NCI-H345 (cell line): ENCODE measurements at places on chromosomes 11 and 22.

DNA sequence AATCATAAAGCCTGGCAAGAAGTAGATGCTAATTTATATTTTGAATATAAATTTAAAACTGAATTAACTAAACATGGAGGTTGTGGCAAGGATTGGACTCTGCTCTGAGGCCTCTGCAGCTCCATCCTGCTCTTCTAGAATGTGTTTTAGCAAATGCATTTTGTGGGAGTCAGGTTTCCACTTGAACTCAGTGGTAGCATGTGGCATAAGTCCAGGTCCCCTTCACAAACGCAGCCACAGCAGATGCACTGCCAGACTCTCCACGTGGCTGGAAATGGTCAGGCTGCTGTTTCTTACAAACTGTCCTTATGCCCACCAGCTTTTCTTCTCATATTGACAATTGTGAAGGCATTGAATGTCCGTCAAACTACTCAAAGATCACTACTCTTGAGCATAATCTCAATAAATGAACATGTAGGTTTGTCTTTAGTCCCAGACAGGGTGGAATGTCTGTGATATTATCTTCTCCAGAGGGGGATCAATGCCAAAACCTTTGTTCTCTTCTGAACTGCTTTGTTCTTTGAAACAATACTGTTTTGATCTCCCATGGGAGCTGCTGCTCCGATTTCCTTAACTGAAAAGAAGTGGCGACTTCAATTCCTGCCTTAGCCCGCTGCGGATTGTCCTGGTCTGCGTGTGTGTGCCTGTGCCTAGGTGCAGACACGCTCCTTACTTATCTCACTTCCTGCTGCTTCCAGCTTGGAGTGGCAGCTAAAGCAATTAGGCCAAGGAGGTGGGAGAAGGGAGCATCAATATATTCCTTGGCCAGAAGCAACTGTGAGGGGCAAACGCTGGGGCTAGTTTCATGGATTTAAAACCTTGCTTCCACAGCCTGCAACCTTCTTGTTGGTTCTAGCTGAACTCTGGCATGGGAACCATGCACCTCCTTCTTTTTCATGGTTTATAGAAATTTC, 24.2 kb downstream of the EIF4G2 start:
- peak; percentile 80 for DNase-seq

- peak; percentile 58 for DNase-seq
Measured at GRCh38 chr11:83549984-83550667, 264.0 kb upstream of the CCDC90B start.

- DNase-seq, result no peak
Measured at GRCh38 chr11:120203626-120204025, 7.2 kb upstream of the OAF start.

GRCh38 chr11:94774345-94774744, 6.2 kb downstream of the AMOTL1 start:
- DNase-seq, result peak; percentile 7

DNA sequence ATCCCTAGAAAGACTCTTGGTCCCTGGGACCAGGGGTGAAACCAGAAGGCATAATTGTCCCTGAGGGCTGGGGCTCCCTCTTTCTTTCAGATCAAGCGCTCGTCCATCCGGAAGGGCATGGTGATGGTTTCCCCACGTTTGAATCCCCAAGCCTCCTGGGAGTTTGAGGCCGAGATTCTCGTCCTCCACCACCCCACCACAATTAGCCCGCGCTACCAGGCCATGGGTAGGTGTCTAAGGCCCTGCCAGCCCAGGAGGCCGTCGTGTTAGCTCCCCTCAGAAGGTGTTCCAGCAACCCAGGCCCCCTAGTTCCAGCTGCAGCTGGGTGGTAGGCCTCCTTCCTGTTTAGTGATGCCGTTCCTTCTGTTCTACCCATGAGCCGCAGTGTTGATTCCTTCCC, 21.4 kb downstream of the GTPBP1 start:
- DNase-seq, result no peak

DNA sequence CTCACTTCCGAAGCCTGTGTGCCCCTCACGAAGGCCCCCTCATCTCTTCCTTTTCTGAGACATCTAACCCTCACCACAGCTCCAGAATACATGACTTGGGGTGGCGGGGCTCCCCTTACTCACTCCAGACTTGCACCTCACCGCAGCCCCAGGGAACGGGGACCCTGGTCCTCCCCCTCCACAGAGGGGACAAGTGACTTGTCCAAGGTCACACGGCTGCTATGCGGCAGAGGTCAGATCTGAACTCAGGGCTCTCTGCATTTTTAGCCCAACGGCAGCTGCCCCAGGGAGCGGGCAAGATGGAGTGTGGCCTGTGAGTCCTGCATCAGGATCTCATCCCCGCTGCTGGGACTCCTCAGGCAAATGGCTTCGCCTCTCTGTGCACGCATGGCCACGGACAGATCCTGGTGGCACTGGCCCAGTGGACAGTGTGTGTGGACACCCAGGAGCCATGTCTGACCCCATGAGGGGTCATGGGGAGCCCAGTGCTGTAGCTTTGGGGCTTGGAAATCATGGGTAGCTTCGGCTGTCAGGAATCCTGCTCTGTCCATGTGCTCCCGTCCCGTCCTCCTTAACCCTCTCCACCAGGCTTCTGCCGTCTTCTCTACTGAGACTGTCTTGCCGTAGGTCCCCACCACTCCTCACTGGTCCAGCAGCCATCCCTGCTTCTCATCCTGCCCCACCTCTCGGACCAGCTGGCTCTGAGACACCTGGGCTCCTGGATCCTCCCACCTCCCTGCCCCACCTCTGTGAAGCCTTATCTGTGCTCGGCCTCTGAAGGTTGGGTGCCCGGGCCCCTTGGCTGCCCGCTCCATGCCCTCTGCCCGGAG, 48.0 kb upstream of the CARS1 start:
- DNase-seq, result no peak

DNA sequence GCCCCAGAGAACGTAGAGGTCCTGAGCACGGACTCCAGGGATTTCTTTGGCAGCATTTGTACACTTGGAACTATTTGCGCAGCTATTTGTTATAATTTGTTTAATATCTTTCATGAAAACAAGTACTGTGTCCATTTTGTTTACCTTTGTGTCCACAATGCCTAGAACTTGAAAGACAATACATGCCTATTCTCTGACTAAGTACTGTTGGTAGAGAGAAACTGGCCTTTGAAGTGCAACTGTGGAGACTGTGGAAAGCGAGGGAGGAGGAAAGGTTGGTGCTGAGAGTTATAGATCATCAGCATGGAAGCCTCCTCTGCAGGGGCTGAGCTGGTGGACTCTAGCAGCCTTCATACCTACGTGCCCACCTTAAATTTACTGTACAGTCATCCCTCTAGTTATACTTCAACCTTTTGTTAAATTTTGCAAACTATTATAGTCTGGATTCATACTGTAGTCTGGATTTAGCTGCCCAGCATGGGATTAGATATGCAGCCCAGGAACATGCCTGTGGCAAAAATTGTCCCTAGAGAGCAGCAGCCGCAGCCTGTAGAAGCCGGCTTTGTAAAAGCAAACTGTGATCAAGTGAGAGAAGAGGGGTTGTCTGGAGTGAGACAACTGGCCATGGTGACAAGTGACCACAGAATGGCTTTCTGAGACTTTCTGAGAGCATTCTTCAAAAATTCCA, 24.2 kb upstream of the YAP1 start:
- no peak for DNase-seq

GRCh38 chr11:117570701-117571100, 226.3 kb downstream of the DSCAML1 start:
- peak; percentile 7 for DNase-seq

DNA sequence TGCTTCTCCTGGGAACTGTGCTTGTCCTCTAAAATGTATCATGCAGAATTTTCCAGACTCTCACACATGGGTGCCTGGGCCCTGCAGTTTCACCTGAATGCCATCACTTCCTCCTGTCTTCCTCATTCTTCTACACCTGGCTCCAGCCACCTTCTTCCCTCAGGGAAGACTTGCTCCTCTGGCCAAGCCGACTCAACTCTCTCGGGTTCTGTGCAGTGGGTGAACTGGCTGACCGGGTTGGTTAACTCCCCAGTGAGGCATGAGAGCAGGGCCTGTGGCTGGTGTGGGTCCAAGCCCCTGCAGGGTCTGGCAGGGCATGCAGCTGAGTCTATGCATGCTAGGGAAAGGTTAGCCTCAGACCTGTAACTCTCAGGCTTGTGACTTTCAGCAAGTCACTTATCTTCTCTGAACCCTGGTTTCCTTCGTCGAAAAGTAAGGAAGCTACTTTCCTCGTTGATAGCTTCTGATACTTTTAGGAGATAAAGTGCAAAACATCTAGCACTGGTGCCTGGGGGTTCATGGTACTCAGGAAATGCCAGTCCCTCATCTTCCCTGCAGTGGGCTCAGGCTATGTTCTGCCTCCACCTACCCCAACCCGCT, 11.9 kb downstream of the CD82 start:
- DNase-seq, result no peak

- DNase-seq, result no peak
Measured at GRCh38 chr11:26418386-26418912, 86.5 kb downstream of the ANO3 start.

DNA sequence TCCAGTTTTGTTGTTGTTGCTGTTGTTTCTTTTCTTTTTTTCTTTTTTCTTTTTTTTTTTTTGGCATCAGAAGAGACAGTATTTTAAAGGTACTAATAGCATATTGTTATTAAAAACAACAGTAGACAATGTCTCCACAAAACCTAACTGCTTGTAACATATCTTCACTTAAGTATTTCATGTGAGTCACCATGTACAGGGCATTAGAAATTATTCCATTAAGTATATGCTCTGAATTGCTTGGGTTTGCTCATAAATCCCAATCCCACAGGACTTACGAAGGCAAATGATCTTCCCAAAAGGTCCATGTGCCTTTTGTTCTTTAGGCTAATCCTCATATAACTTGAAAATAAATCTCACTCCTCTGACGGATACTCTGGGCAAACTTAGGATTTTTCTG, 35.9 kb downstream of the MAP6 start:
- DNase-seq, result no peak

DNA sequence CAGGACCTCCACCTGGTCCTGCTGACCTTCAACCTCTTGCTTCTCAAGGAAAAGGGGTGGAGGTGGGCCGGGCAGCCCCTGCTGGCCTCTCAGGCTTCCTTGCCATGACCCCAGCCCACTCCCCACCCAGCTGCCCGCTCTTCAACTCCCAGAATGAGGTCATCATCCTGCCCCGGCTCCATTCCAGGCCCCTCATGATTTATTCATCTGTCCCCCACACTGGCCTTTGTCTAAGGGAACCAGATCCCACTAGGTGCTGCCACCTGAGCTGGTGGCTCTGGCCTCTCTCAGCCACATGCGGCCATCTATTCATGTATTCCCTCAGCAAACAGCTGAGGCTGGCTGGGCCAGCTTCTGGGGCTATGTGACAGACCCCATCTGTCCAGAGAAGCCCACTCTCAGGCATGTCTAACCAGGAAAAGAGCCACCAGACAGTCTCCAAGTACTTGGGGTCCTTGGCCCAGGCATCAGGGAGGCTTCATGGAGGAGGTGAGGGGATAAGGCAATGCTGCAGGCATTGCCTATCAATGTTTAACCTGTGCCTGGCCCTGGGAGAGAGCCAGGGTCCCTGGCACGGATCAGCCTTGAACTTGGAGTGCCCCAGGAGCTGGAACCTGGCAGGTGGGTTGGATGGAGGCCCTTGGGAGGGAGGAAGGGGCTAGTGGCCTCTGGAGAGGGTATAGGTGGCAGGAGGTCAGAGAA, 2.2 kb upstream of the CABP2 start:
- no peak for DNase-seq

- peak; percentile 25 for DNase-seq
Measured at GRCh38 chr11:121563900-121564822, 111.4 kb upstream of the SORL1-AS1 start.

- no peak for DNase-seq
Measured at GRCh38 chr11:105193260-105193659, 53.7 kb upstream of the CARD18 start.

DNA sequence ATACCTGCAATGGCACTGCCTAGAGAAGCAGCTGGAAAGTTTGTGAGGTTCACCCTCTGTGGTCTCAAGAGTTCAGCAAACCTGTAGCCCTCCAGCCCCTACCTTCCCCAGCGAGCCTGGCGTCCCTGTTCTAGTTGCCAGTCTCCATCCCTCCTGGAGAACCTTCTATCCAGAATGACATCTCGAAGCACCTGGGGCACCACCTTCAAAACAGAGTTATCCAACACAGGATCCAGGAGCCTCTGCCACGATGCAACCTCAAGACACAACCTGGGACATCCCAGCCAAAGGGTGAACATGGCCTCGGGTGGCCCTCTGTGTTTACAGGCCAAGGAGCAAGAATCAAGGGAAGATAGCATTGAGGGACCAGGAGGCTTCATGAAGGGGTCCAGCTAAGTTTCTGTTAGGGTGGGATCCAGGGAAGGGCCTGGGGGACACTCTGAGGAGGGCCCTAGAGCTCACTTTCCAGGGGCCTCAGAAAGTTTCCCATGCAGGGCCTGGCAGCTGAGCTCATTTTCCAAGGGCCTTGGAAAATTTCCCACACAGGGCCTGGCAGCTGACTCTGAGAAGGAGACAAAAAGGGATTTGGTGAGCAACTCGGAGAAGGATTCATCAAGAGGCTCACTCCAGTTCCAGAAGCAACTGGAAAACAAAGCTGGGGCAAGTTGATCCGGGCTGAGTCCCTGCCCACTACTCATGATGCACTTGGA, 36.9 kb upstream of the SYT13 start:
- no peak for DNase-seq

GRCh38 chr11:125637840-125638239, 12.9 kb downstream of the CHEK1 start:
- no peak for DNase-seq

GRCh38 chr11:93737904-93738612, 3.2 kb downstream of the TAF1D start:
- DNase-seq, result no peak

DNA sequence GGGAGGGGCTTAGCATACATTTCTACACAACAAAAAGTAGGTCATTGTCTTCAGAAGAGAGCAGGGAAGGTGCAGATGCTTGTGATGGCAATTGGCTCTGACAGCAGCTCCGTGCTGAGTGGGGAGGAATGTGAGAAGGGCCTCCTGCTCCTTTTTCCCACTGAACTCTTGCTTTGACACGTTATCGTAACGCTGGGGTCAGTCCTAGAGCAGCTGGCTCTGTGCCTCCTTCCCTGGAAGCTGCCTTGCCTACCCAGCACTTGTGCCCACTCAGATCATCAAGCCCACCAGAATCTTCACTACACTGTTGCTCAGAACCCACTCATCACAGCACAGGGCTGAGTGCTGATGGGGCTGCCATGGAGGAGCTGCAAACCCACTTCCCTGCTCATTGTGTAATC, 14.9 kb upstream of the NAV2 start:
- no peak for DNase-seq

- DNase-seq, result peak; percentile 27
Measured at GRCh38 chr11:62501432-62501891, 45.1 kb downstream of the AHNAK start.

DNA sequence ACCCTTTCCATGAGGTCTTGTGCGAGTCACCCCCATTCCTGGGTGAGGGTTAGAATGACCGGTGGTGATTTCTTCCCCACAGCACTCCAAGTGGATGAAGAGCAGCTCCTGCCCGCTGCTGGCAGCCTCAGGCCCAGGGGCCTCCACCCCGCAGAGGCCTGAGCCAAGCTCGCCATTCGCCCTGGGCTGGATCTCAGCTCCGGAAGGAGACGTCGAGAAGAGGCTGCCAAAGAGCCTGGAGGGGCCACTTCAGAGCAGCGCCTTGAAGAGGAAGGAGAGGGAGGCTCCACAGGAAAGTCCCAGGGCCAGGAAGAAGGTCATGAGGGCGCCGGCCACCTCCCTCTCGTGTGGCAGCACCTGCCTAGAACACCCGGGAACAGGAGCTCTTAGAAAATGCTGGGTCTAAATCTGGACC, 8.4 kb downstream of the SLC29A2 start:
- no peak for DNase-seq
